ENCODE measurements at places on chromosomes 5 and 9.

GRCh38 chr5:151080613-151081430 is at the start of gene TNIP1:
TSS of gene TNIP1 (minus strand) at chr5:151081034. CDS start at chr5:151065095, 15,939 bp downstream.
- peak; percentile 78 for DNase-seq

- DNase-seq, result peak; percentile 58
These were observed 44.3 kb upstream of the DENND4C start for GRCh38 chr9:19186232-19186631.

GRCh38 chr5:163565492-163565891 is 60.1 kb downstream of the MAT2B start:
- DNase-seq, result no peak

DNA sequence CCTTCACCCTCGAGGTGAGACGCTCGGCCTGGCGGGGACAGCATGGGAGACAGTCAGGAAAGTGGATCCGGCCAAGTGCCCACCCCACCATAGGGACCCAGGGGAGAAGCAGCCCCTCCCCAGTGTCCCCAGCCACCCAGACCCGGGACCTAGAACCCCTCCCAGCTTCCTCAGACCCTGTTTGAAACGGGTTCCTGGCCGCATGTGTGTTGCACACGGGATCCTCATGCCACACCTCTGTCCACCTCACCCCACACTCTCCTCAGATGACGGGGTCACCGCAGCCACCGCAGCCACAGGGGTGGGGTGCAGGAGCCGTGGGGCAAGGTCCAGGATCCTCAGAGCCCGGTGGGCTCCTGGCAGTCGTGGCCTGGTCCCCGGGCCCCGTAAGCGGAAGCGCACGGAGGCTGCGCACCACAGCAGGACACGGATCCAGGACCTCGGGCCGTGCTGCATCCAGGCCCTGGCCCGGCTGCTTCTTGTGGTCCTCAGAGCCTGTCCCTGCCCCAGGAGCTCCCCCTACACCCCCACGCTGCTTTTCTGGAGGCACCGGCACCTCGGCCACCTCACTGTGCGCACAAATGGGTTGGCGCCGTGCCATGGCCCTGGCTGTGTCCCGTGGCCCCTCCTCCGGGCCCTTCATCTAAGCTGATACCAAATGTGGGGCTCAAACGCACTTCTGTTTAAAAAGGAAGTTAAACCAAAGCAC is 15.3 kb downstream of the TERT start:
- DNase-seq, result no peak

DNA sequence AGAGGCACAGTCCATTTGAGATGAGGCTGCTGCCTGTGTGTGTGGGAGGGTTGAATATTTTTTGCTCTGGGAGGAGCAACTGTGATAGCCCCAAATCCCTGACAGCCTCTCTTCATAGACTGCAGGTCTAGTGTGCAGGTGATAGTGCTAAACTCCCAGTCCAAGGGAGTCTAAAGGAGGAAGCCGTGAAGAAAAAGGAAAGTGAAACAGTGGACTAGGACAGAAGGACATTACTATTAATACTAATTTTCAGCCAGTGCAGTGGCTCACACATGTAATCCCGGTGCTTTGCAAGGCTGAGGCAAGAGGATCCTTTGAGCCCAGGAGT is 295.0 kb downstream of the PDE4D start:
- no peak for DNase-seq

All from fibroblast of mammary gland (primary cell).